ENCODE measurements at places on chromosomes 2 and 18.
A peak's percentile ranks its signal among the peaks of the same experiment; 100 is the strongest.

GRCh38 chr2:46376586-46376985, 79.4 kb downstream of the EPAS1 start:
- DNase-seq, result no peak

- no peak for DNase-seq
Observed at GRCh38 chr2:7009207-7009911, 92.1 kb downstream of the RNF144A start.

DNA sequence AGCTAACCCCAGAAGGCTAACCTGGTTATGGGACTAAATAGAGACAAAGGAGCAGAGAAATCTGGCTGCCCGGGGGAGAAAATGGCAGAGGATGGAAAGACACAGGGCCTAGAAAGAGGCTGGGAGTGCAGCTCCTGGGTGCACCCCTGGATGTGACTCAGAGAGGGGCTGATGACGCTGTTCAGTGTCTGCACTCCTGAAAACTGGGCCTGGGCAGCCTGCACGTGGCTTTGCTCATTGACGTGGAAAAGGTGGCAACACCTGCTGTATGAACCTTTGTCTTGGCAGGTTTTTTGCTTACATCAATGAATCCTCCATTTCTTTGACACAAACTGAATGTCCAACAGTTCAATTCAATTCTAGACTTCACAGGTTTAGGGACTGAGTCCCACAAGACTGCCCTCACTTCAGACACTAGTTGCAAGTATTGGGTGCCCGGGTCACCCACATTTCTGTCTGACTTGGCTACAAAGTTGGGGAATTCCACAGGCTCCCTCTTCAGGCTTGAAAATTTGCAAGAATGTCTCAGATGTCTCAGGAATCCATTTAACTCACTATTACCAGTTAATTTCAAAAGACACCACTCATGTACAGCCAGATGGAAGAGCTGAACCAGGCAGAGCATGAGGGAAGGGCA, 47.3 kb upstream of the PUM2 start:
- DNase-seq, result no peak

- DNase-seq, result no peak
Observed at GRCh38 chr2:74515981-74516633, 1.9 kb downstream of the TLX2 start.

- DNase-seq, result no peak
Observed at GRCh38 chr2:74461187-74462053, 3.2 kb downstream of the WBP1 start.

- DNase-seq, result no peak
Observed at GRCh38 chr18:41326311-41326710, 628.7 kb upstream of the PIK3C3 start.

DNA sequence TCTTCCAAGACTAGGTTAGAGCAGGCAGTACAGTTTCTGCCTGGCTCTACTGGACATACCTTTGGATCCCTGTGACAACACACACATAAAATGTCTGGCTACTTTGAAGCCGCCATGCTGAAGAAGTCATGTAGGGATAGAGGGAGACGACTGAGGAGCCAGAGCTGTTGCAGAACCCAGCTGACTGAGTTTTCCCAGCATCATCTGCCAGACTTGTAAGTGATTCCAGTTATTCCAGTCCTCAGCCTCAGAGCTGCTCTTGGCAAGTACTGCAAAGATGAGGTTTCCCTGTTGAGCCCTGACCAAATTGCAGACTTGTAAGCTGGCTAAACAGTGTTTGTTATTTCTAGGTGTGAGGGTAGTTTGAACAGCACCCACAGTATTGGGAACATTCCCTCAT, 31.5 kb upstream of the TSPYL6 start:
- DNase-seq, result no peak

- DNase-seq, result no peak
Observed at GRCh38 chr2:100676346-100676745, 113.6 kb downstream of the PDCL3 start.

DNA sequence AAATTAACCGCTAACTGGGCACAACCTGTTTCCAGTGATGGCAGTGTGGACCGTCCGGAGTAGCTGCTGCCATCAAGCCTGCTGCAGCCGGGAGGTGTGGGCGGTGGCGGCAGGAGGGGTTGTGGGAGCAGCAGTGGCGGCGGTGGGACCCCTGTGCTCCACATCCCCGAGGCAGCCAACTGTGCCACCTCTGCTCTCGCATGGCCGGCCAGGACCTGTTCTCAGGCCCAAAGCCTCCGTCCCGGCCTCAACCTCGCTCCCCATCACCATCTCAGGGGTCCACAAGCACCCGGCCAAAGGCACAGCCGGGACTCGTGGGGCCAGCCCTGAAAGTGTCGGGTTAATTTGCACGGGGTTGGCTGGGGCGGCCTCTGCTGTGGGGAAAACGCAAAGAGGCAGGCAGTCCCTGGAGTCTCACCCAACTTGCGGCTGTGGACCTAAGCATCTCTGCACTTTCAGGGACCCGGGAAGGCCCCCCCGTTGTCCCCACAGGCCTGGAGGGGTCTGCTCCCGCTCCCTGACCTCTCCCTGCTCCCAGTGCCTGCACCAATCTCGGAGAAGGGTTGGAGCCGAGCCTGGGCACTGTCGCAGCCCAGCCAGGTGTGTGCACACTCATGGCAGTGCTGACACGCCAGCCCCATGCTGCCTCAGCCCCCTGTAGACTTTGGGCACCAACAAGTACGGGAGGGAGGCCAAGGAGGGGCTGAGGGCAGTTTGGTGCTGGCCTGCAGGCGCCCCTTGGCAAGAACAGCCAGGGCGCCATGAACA, 44.4 kb upstream of the PEX13 start:
- no peak for DNase-seq

- no peak for DNase-seq
Observed at GRCh38 chr18:63175264-63175663, 144.3 kb downstream of the BCL2 start.

DNA sequence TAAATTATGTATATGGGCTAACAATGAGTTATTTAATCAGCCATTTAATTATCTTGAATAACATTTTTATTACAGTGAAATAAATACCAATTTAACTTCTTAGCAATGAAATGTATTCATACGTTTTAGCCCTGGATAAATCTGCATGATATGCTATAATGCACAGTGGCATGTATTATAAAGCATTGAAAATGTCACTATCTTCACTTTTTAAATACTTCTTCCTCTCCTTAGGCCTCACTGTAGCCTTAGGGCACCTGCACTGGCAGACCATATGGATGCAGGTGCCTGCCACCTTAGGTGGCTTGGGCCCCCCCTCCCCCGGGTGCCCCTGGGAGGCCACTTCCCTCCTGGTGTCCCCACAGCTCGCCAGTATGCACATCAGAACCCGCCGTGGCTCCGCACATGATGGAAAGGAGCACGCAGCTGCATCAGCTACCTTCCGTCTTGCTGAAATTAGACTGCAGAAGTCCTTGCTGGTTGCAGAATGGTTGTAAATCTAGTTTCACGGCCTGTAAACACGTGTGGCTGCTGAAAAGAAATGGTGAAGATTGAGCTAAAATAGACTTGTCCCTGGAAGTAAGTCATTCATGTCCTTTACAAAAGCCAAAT, 56.7 kb downstream of the ADI1 start:
- no peak for DNase-seq

- no peak for DNase-seq
Observed at GRCh38 chr2:126221506-126221905, 434.5 kb upstream of the GYPC start.

- DNase-seq, result no peak
Observed at GRCh38 chr2:172712251-172712650, 23.4 kb upstream of the RAPGEF4 start.

DNA sequence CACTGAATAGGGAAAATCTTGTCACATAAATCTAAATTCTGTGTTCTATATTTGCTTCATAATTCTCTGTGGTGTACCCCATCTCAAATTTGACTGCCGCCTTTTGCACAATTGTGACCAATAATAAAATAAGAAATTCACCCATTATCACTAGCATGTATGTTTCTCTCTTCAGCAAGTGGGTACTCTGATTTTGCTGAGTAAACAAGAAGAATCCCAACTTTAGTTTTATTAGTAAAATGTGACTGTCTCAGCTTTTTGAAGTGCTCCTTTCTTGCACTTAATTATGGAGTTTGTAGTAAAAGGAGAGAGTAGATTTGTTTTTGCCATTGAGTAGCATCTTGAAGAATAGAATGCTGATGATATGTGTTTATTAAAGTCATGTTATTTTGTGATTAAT, 16.1 kb downstream of the ITPRID2 start:
- no peak for DNase-seq

GRCh38 chr2:158512323-158512722, 55.6 kb downstream of the PKP4 start:
- peak; percentile 67 for DNase-seq

DNA sequence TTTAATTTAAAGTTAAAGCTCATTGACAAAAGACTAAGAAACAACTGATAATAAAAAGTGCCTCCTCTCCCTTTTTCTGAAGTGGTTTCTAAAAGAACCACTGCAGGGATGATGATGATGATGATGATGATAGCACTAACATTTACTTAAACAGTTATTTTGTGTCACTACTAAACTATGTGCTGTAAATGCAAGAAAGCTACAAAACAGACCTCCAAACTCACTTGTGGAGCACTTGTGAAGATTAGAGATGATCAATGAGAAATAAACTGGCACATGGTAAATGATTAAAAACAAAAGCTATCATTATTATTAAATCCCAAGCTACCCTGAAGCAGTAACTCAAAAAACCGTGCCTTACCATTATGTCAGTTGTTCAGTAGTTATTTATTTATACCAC, 88.7 kb downstream of the SLC8A1 start:
- no peak for DNase-seq

DNA sequence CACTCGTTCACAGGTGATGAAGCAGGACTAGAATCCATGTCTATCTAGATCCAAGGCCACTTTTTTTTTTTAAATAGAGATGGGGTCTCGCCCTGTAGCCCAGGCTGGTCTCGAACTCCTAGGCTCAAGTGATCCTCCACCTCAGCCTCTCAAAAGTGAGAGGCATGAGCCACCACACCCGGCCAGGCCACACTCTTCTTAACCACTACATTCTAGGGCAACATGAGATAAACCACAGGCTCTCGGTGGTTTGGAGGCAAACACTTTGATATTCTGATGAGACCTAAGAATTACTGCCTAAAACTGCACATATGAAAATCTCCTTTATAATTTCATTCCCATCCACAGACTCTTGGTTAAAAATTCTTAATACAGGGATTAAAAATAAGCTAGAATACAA, 51.8 kb downstream of the USP34 start:
- DNase-seq, result peak; percentile 28

- DNase-seq, result no peak
Observed at GRCh38 chr2:161158882-161159281, 1.3 kb upstream of the TANK start.

DNA sequence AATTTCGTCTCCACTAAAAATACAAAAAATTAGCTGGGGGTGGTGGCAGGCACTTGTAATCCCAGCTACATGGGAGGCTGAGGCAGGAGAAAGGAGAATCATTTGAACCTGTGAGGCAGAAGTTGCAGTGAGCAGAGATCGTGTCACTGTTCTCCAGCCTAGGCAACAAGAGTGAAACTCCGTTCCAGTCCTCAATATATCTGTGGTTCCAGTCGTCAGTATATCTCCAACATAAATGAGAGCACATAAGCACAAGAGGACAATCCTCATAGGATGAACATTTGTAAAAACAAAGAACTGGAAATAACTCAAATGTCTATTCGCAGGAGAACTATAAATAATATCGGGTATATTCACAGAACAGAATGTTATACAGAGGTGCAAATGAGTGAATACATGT, 13.1 kb upstream of the PLEK start:
- no peak for DNase-seq

- DNase-seq, result no peak
Observed at GRCh38 chr2:224004105-224004695, 34.9 kb downstream of the SERPINE2 start.

GRCh38 chr18:644395-645004, 13.0 kb upstream of the TYMS start:
- DNase-seq, result no peak

GRCh38 chr2:82527124-82527523, 1932.0 kb downstream of the SUCLG1 start:
- no peak for DNase-seq

Data from LHCN-M2 (cell line).